T47D (cell line): ENCODE measurements at places on chromosomes 3 and 15.
A peak's percentile ranks its signal among the peaks of the same experiment; 100 is the strongest.

DNA sequence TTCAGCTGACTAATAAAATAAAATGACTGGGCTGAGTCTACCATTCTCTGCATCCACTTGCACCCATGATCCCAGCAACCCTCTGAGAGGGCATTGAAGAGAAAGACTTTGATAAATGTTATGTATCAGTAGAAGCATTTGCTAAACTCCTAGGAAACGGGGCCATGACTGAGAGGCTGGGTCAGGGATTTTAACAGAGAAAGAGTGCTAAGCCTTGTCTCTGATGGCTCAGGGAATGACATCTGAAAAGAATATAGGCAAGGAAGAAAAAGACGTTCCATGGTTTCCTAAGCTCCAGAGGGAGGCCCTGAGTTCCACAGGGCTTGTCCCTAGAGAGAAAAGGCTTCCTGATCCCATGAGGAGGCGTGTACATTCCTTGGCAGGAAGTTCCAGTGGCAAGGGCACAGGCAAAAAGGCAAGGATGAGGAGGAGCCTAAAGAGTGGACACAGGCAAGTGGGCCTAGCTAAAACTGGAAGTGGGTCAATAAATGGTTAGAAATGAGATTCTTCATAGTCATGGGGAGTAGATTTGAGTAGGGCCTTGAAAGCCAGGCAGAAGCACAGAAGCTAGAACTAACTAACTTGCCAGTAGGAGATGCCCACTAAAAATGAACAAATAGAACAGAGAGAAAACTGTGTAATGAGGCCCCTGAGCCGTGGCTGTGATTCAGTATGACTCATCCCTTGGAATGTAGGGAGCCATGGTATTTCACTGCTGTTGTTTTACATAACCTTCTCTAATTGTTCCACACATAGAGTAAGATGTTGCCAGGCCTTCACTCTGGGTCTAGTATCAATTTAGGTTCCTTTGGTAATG is 44.9 kb upstream of the MANF start:
- no peak for DNase-seq

DNA sequence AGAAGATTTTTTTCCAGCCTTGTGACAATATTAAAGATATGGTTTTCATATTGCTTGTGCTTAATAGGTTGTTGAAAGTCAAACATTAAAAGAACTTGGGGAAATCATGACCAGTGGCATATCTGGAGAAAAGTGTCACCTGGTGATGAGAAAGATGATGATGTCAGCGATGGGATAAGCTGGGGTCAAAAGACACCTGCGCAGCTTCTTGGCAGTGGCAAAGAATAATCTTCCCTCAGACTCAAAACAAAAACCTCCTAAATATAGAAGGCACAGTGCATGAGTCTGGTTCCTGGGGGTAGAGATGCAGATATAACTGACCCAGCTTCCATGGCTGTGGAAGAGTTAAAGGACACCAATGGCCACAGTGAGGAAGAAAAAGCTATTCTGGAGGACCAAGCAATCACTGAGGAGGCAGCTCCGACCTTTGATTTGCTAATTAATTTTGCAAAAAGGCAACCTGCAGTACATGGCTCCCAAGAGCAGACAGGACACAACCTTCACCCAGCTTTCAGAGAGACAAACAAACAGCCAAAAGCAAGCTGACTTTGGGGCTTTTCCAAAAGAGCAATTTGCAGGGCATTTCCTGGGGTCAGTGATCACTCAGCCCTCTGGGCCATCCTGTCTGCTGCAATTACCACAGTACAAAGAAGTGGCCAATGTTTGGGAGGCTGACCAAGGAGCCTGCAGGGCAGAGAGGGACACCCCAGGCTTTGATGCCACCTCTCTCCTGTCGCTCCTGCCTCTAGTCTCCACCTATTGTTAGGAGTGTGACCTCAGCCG is 17.6 kb upstream of the SEMA5B start:
- no peak for DNase-seq

DNA sequence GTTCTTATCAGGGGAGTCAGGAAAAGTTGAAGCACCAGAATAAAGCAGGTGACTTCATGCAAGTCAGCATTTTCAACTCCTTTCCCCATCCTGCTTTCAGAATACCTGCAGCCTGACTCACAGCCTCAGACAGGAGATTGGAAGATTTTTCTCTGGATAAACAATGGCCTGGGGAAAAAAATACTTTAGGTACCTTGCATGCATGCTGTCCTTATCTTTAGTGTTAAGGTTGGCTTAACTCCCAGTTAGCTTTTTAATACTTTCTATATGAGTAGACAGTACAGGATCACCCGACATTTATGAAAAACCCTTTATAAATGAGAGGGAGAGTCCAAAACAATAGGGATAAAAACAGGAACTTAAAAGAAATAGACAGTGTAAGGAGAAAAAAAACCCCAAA is 53.6 kb downstream of the PAK2 start:
- DNase-seq: peak; percentile 99

- DNase-seq: no peak
These were observed 19.3 kb downstream of the SFMBT1 start for GRCh38 chr3:53026382-53027162.

- no peak for DNase-seq
These were observed 168.8 kb downstream of the ECT2 start for GRCh38 chr3:172919297-172919683.

DNA sequence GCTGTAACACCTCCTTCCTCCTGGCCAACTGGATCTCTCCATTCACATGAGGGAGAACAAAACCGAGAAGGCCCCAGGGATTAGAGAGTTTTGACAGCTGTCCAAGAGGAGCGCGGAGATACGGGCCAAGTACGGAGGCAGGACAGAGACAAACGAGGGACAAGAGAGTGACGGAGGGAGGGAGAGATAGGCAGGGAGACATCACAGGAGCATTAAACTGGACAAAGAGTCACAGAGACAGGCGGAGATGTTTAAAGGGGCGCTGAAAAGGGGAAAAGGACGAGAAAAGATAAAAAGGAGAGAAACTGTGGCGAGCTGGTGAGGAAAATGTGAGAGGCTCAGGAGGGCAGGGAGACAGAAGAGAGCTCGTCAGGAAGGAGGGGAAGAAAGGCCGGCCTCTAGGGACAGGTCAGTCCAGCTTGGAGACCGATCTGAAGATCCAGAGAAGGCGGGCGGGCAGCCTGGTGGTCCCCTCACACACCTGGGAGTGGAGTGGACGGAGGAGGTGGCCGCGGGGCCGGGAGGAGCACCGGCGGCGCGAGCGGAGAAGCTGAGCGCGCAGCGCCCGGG is 40.5 kb upstream of the ROPN1 start:
- DNase-seq: no peak

DNA sequence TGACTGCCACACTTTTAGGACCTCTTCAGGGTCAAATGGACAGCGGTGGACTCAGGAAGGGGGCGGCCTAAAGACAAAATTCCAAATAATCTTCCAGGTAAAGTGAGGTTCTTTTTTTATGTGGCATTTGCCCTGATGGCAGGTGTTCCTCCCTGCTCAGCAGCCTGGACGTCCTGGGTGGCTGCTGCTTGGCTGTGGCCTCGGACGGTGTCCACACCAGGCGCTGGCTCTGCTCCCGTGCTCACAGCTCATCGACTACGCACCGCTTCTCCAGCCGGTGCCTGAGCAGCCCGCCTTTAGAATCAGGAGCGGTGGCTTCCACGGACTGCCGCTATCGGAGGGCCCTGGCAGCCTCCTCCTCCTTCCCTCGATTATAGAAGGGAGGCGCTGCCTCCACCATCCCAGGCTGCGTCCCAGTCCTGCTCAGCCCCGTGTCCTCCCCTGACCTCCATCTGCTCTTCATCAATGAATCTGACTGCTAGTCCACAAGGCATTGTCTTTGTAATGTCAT is 41.9 kb downstream of the PCSK6 start:
- no peak for DNase-seq

DNA sequence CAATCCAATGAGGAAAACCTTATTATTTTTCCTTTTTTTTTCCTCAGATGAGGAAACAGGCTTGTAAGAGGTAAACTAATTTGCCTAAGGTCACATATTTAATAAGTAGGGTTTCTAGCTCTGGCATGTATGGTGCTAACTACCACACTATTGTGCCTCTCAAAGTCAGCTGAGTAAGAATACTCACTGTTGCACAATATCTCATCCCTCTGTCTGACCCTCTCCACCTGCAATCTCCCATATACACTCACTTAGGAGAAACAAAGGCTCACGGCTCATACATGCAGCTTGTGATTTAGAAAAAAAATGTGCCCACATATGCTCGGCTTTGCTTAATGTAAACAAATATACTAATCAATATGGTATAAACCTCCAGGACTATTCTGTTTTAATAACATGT is 10.4 kb upstream of the ARIH1 start:
- no peak for DNase-seq

DNA sequence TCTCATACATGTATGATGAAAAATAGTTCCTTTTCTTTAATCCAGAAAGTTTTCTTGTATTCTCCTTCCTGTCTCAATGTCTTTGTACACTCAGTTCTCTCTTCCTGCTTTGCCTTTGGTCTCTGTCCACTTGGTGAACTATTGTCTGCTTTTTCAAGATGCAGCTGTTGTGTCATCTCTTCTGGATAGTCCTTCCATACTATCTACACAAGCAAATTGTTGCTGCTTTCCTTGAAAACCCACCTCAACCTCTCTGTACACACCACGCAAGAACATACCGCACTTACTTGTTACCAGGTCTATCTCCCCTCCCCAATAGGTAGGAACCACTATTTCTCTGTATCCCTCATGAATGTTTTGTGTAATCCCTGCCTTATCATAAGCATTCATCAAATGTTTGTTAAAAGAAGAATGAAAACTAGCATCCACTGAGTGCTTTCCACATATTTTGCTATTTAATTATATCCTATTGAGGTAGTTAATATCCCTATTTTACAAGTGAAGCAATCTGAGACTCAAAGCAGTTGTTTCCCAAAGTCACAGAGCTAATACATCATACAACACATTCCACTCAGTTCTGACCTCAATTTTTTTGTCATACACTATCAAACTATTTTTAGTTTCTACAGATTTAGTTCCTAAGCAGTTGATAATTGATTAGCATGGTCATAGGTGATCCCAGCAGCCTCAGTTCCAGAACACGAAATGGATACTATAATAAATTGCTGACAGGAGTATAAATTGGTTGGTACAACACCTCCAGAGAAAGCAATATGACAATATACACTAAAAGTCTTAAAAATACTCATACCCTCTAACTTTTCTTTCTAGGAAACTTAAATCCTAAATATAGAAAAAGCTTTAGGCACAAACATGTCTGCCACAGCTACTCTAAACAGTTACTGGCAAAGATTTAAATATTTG is 19.6 kb downstream of the HACL1 start:
- DNase-seq: no peak

DNA sequence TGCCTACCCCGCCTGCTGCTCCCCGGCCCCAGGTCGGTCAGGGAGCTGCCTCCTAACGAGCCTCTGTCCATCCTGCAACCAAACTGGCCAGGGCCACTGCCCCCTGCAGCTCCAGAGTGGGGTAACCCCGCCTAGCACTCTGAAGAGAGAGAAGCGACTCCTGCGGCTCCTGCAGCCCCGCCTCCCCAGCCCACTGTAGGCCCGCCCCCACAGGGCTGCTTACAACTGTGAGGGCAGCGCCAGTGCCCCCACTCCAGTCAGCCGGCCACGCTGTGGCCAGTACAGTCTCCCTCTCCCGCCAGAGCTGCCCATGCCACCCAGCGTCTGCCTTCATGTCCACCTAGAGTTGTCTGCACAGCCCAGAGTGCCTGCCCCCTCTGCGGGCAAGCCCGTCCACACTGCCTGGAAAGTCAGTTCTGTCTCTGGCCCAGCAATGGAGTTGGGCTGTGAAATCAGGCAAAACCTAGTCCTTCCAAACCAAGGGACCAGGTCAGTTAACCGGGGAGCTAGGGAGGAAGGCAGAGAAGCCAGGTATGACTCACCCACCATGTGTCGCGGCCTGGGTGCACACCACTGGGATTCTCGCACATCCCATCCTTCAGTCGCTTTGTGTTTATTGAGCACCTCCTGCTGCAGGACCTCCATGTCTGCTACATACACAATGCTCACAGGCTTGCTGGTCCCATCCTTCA is 2.4 kb downstream of the UCN2 start:
- DNase-seq: no peak

DNA sequence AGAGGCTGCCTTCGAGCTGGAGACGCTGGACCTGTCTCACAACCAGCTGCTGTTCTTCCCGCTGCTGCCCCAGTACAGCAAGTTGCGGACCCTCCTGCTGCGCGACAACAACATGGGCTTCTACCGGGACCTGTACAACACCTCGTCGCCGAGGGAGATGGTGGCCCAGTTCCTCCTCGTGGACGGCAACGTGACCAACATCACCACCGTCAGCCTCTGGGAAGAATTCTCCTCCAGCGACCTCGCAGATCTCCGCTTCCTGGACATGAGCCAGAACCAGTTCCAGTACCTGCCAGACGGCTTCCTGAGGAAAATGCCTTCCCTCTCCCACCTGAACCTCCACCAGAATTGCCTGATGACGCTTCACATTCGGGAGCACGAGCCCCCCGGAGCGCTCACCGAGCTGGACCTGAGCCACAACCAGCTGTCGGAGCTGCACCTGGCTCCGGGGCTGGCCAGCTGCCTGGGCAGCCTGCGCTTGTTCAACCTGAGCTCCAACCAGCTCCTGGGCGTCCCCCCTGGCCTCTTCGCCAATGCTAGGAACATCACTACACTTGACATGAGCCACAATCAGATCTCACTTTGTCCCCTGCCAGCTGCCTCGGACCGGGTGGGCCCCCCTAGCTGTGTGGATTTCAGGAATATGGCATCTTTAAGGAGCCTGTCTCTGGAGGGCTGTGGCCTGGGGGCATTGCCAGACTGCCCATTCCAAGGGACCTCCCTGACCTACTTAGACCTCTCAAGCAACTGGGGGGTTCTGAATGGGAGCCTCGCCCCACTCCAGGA is 21.1 kb downstream of the NRROS start:
- DNase-seq: peak; percentile 91

DNA sequence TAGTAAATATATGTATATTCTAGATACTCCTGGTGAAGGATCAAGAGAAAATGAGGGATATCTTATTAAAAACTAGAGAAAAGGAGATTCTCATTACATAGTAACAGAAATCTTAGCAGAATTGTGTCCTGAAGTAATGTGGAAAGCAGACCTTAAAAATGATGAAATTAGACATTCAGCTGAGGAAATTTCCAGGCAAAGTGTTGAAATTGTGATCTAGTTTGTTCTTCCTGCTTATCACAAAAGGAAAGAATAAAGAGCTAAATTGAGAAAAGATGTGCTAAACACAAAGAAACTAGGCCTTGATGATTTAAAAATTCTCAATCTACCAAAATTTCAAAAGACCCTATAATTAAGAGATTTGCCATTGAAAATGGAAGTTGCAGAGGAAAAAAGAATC is 362.6 kb upstream of the PLSCR5 start:
- no peak for DNase-seq

DNA sequence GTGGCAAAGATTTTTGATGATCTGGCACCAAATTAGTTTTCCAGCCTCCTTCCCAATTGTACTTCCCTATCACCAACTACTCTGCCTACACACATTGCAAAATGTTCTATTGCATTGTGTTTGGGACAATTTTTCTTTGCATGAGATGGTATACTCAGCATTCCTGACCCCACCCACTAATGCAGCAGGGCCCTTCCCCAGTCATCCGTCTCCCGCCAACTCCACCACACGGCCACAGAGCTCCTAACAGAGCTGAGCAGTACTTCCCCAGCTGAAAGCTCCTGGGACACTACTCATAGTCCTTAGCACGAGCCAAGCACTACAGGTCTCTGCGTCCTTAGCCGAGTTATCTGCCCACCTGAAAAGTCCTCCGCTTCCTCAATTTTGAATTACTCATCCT is 34.2 kb downstream of the TXNRD3 start:
- no peak for DNase-seq

GRCh38 chr3:184366619-184367289 is 5.2 kb downstream of the POLR2H start:
- no peak for DNase-seq

- DNase-seq: no peak
These were observed 5.7 kb upstream of the A4GNT start for GRCh38 chr3:138137861-138138260.
